NCI-H187 (cell line): ENCODE measurements at places on chromosomes 16 and 17.

DNA sequence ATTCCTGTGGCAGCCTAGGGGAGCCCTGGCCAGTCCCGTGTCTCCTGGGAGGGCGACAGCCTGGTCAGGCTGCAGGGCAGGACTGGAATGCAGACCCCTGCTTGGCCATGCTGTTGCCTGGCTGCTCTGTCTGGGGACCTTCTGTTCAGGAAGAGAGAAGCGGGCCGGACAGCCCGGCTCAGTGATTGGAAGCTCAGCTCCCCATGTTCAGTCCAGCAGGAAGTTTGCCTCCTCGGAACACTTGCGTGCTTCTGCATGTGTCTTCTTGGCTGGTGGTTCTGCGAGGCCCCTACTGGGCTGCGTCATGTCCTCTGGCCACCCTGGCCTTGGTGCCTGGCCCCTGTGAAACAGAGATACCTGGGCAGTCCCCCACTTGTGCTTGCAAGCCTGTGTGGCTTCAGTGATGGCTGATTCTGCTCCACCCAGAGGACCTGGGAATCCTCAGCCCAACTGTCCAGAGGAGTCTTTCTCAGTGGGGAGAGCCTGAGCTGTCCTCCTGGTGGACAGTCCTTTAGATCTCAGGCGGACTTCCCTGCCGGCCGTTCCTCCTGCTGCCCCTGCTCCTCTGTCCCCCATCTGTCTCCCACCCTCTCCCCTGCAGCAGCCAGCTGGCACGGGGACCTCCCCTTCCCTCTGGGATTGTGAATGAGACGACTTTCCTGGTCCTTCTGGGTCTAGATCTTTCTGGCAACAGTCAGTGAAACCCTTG, 279.5 kb downstream of the SEC14L1 start:
- no peak for DNase-seq

- DNase-seq: no peak
Measured at GRCh38 chr16:1575578-1575977, 36.3 kb downstream of the IFT140 start.

- no peak for DNase-seq
Measured at GRCh38 chr17:50898369-50899004, 32.3 kb upstream of the TOB1 start.

DNA sequence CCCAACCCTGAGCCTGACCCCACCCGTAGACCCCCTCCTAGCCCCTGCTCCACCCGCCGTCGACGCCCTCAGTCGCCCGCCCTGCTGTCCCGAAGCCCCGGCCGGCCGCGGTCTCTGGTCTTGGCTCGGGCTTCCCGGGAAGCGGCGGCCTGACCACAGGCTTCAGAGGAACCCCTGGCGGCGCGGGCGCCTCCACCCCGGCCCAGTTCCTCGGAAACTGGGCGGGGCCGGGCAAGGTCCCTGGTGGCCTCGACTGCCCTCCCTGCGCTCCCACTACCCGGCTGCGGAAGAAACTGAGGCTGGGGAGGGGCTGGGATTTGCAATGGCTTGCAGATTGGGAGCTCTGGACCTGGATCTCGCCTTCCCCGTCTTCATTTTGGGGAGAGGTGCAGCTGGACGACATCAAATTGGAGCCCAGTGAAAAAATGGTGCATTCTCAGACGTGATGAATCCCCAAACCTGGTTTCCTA, 692 bp upstream of the SOCS1 start:
- no peak for DNase-seq

GRCh38 chr16:86245895-86246294, 264.4 kb upstream of the FOXF1 start:
- DNase-seq: no peak
